ENCODE measurements at places on chromosomes 7 and 10.

DNA sequence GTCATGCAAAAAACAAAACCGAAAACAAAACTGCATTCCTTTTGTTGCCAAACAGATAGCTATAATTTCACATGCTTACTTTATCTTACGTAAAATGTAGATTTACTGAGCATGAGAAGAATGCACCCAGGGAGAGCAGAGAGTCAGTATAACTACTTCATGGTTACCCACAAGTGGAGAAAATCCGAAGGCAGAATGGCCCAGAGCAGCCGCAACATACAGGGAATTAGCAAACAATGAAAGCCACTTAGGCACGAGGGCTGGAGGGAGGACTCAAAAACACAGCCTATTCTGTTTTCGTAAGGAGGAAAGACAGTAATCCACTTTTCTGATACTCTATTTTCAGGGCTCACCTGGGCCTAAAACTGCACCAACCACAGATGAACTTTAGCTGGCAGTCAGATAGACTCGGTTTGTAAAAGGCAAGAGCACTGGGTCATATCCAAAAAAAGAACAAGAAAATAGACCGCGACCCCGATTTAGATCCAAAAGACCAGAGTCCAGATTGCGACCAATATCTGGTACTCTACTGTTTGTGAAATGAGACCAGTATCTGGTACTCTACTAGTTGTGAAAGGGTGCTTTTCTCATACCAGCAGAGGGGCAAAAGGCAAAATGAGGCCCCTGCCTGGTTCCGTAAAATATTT lies 1.3 kb downstream of the ITPRIP start:
- no peak for DNase-seq

GRCh38 chr7:132028144-132028920 lies 471.9 kb upstream of the PODXL start:
- DNase-seq: no peak

DNA sequence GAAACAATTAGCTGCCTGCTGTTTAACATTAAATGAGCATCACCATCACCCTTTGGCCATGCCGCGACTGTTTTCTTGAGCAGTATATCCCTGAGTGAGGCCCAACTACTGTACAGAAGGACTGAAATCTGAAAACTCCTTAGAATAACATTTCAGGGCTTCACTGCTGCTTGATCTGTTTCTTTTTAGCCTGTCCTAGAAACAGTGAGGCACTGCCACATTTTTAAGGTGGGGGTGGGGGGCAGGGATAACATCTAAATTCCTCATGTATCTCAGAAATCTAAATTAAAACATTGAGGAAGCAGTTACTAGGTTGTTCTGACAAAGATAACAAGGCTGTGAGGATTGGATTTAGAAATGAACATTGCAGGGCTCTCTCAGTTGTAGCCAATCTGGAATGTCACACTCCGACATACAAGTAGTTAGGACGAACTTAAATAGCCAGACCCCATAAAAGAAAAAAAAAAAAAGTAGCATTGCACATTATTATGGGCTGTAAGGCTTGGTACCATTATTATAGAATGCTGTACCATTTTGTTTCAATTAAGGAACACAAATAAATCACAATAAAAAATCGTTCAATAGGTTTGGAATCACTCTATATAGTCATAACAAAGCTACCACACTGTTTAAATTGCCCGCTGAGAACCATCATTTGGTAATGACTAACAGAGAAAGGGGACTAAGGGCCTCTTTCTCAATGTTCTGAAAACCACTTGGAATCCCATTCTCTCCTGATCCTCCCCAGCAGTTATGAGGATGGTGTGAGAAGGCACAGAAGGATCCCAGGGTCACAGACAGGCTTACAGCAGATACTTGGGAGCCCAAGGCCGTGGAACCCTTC lies 256.1 kb downstream of the INHBA start:
- no peak for DNase-seq

DNA sequence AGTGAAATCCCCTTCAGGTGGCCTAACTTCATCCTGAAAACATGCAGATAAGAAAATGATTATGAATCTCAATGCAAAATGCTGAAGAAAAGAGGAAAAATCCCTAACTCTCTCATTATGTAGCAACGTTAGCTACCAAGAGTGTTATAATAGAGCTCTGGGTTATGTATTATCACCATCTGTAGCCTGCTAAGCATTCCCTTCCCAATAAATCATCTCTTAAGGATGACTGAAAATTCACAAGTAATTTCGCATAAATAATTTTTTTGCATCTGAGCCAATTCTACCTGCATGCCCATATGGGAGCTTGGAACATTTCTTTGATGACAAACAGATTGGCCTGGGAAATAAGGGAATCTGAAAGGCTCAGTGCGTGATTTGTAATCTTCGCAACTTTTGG lies 216.1 kb downstream of the HTR7 start:
- no peak for DNase-seq

GRCh38 chr7:37353949-37354655 lies 94.6 kb downstream of the ELMO1 start:
- DNase-seq: no peak

- DNase-seq: no peak
Measured at GRCh38 chr7:23242321-23242720, 4.3 kb upstream of the GPNMB start.

DNA sequence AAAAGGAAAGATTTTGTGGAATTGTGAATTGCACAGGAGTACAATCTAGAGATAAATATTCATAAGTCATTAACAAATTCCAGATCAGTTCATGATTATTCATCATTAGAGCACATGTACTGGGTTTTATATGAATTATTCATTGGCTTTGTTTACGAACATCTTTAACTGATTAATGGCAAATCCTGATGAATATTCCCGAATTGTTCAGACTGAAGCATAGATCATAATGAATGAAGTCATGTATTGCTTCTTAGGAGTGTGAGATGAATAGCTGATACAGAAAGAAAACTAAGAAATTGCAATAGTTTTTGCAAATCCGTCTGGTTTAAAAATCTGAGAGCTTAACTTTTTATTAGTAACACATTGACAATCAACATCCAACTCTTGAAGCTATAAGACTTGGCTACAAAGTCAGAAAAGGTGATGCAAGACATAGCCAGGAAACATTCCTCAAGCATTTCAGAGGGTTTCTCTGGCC lies 183.6 kb upstream of the DGKB start:
- DNase-seq: no peak

DNA sequence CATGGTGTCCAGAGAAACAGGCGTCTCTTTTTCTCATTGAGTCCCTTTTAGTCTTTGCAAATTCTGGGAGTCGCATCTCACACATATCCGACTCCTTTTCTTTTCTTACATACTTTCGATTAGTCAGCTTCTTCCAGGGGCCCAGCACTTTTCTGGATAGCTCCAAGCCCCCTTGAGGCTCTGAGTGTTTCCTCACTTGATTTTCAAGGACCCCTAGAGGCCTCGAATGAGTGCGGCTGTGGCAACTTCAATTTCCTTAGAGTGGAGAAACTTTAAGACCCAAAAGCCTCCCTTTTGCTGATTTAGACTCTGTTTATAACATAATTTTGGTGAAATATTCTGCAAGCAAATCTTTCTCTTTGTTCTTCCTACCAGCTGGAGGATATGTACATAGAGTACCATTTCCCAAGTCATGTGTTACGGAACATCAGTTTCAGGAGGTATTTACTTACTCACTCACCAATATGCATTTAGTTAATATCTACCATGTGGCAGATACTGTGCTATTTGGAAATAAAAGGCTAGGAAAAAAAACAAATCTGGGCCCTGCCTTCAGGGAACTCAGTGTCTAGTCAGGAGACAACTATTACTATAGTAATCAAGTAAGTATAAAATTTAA lies 555.2 kb downstream of the REEP3 start:
- DNase-seq: no peak

DNA sequence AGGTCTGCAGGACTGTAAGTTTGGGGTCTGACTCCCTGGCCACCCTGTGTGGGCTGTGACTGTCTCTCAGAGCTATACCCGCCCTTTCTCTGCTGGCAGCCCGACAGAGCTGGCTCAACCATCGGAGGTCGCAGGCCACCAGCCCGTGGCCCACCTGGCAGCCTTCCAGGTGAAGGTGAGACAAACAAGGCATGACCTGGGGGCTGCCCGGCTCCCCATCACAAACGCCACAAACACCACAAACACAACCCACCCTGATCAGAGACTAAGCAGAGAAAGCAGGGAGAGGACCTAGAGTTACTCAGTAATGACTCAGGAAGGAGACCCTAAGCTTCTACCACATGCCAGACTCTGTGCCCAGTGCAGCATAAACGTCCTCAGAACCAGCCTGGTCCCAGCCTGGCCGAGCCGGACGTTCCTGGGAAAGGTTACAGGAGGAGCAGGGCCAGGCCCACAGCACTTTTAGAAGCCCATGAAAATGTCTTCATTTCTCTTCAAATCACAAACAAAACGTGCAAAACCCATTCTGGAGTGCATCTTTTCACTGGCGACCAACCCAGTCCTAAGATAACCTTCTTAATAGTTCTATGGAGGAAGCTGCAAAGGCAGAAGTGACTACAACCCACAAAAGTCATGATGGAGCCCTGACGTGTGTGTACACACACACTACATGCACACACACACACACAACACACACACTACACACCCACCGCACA lies 66.8 kb downstream of the MKI67 start:
- DNase-seq: no peak

GRCh38 chr10:29535778-29536453 lies 98.9 kb downstream of the SVIL start:
- DNase-seq: no peak

DNA sequence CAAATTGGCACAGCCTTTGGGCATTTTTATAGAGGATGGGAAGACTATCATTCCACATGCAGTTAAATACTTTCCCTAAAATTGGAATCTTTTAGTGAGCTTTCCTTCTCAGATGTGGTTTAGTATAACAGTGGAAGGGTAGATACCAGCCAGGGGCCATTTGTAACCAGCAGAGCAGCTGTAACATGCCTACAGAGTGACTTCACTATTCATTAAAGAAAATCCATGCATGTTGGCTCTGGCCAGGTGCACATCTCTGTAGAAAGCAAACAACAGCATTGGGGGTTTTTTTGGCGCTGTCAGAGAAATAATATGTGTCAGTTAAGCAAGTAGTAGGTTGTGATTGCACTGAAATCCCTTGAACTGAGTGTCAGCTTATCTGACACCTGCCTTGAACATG lies 115.6 kb downstream of the LHFPL3 start:
- no peak for DNase-seq

GRCh38 chr7:87912121-87912520 lies 21.9 kb upstream of the ADAM22 start:
- no peak for DNase-seq

- no peak for DNase-seq
Measured at GRCh38 chr7:92242972-92243371, 2.7 kb downstream of the KRIT1 start.

GRCh38 chr10:19961076-19962053 lies 145.1 kb downstream of the PLXDC2 start:
- no peak for DNase-seq

DNA sequence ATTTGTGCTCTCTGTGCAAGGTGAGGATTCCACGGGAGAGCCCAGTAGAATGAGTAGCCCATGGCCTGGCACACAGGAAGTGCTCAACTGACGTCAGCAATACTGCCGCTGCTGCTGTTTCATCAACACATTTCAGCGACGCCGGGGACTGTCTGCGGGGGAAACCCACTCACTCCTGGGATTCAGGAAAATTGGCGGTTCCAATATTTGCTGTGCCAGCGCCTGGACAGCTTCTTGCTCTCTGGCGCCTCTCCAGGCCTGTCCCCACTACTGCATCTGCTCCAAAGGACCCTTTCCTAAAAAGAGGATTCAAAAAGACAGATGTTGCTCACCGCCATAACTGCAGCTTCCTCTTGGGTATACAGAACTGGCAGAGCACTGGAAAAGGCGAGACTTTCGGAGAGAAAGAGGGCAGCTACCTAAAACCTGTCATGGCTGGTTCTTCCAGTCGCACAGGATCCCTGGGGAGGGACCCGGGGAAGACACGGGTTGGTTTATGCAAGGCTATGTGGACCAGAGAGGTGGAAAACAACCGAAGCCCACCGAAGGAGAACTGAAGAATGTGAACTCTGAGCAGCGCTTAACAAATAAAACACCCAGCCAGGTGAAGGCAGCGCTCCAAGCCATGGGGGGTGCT lies 39.7 kb upstream of the ENO4 start:
- DNase-seq: no peak

DNA sequence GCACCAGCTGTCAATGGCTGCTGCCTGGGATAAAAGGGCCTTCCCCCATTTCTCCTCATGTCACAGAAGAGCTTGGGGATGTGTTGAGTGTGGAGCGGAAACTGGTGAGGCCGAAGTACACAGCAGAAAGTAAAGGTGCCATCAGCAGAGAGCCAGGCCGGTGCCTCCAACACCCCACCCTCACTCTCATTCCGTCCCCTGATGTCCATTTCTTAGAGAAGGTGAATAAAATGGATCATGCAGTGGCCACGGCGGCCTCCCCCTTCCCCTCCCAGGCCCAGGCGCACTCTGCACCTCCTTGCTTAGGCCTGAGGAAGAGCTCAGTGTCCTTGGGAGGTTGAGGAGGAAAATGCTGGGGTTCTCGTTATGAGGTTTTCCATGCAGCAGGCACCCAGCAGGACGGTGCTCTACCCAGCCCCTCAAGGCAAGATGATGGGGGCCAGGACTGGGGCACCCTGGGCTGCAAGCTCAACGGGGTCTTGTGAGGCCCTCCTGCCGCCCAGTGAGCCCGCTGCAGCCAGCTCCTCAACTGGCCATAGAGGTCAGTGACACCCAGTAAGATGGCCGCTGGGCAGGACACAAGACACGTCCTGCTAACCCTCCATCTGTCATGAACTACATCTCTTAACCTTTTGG lies 163.9 kb downstream of the ADARB2 start:
- no peak for DNase-seq

DNA sequence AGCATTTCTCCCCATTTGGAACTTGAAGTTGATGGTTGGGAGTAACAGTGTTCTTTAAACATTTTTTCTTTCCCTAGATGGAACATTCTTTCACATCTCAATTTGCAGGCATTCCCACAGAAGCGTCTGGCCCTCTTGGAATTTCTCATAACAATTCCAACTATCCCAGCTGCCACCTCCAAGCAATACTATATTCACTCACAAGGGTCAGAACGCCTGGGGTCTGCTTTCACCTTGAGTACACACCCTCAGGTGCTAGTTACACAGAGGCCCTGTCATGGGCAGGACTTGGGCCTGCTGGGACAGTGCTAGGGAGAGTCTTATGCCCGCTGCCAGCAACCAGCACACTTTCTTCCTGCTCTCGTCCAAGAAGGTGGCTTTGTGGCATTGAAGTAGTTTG lies 136.5 kb downstream of the JCAD start:
- no peak for DNase-seq

DNA sequence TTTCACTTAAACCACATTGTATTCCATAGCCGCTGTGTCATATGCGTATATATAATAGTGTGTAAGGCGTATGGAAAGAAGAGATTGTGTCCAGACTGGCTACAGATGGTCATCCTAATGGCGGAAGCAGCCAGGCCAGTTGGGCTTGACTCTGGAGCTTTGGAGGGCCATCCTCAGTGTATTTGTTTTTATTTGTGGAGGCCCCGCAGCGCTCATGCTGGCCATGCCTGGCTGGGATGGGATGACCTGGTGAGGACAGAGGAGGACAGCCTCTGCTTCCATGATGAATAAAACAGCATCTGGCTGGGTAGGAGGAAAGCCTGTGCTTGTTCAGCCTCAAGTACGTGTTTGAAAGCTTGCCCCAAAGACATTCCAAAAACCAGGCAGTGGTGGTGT lies 220.3 kb downstream of the EBF3 start:
- no peak for DNase-seq

- no peak for DNase-seq
Measured at GRCh38 chr7:32273297-32273696, 203.1 kb upstream of the PDE1C start.

- DNase-seq: no peak
Measured at GRCh38 chr7:33399528-33400213, 270.3 kb downstream of the BBS9 start.
